ENCODE measurements at places on chromosomes 11 and 22.
A peak's percentile ranks its signal among the peaks of the same experiment; 100 is the strongest.

GRCh38 chr11:12224537-12224893, 114.1 kb downstream of the MICAL2 start:
- peak; percentile 69 for DNase-seq

GRCh38 chr11:82927264-82927880, 25.8 kb downstream of the DDIAS start:
- DNase-seq: no peak

DNA sequence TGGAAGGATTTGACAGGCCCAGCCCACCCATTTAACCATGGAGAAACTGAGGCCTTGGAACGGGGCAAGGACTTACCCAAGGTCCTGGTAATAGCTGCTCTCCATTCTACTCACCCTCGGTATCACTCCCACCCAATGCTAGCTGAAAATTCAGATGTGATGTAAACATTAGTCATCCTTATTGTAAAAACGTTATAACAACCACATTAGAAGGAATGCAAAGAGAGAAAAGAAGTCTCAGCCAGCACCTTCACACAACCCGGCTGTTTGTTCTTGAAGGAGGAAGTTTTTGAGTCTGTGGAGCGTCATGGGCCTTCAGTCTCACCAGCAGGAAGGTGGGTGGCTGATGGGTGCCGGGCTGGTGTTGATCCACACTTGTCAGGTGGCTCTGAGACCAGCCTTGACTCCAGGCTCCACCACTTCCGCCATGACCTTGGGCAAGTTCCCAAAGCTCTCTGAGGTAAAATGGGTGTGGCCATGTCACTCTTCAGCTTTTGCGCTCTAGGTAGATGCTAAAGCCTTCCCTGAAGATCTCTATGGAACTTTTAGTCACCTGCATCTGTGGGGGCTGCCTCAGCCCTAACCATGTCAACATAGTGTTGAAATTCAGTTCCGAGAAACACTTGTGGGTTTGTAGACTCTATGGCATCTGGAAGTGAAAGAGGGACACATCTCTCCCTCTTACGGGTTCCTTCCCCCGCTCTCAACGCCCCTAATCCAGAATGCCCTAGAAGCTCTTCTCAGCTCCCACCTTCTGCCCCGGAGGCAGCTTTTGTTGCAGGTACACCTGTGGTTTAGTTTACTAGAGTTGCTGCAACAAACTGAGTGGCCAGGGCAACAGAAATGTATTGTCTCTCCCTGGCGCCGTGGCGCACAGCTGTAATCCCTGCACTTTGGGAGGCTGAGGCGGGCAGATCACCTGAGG, 14.8 kb downstream of the CD6 start:
- DNase-seq: no peak

DNA sequence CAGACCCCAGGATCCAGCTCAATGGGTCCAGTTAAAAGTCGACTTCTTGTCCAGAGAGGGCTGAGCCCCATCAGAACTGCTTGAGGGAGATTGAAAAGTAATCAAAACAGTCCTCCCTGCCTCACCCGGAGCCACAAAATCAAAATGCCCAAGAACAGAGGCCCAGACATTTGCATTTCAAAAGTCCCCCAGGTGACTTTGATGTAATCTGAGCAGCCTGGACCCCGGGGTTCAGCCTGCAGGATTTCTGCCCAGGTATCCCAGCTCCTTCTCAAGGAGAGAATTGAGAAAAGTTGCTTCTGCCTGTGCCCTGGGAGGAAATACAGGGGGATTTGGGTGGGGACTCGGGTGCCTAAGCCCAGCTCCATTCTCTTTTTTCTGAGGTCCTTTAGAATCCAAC, 1385.0 kb downstream of the TBC1D22A start:
- DNase-seq: no peak

- no peak for DNase-seq
These were observed 348.0 kb downstream of the TENM4 start for GRCh38 chr11:79092791-79093353.

DNA sequence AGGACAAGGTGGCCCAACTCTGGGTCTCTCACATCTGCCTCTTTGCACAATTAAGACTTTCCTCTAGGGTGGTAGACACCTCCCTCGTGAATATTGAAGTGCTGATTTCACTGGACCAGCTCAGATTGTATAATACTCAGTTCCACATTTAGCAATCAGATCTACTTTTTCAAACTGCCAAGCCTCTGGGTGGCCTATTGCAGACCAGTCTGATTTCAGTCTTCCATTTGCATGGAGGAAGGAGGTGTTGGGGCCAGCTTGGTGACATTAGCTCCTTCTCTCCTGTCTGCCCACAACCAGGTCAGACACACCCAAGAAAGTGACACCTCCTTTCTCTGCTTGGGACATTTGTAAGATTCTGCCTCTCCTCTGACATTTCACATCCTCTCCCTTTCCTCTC, 78.2 kb downstream of the PPFIBP2 start:
- DNase-seq: no peak

GRCh38 chr11:762421-763072, 14.7 kb downstream of the GATD1 start:
- DNase-seq: peak; percentile 44

DNA sequence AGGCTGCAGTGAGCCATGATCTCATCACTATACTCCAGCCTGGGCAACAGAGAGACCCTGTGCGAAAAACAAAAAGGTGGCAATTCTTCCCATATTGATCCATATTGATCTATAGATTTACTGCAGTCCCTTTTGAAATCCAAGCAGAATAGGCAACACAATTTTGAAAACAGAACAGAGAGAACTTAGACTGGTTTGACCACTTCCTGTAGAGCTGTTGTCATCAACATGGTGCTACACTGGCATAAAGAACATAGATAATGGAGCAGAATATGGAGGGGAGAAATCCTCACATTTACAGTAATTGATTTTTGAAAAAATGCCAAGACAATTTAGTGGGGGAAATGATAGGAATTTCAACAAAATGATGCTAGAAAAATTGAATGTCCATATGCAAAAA, 34.1 kb downstream of the GRK3 start:
- DNase-seq: no peak

DNA sequence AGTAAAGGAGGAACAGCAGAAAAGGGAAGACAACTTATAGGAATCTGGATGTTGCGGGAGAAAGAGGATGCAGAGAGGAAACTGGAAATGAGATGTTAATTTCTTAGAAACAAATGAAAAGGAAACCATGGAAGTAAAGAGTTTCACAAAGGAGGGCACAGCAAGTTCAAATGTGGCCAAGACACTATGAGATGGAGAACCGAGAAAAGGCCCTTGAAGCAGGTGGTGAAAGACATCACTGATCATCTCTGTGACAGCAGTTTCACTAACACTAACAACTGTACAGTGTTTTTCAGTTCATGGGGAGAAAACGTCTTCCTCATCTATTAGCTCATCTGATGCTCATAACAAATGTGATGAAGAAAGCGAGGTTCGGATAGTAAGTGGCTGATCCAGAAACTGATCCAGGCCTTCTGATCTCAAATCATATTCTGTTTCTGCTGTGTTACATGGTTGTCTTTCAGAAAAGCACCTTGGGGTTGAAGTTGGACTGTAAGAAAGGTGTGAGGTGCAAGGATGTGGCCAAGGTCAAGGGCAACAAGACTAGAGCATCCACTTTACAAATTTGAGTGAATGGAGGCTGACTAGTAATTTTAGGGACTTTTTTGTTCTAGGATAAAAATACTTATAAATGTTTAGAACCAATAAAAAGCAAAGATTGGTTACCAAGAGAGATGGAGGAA, 492.1 kb upstream of the CADM1 start:
- no peak for DNase-seq

- DNase-seq: no peak
These were observed 10.6 kb downstream of the SPTBN2 start for GRCh38 chr11:66718320-66718971.

DNA sequence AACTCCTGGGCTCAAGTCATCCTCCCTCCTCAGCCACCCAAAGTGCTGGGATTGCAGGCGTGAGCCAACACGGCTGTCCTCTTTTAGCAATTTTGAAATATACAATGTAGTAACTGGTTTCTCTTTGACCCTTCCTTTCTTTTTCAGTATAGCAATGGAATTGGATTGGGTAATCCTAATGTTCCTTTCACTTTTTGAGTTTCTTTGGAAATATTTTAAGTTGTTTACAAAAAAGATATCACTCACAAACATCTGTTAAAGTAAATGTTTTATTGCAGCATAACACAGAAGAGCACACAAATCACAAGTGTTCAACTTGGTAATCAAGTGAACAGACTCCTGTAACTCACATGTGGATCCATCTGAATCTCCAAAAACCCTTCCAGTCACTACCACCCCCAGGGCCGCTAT, 44.6 kb upstream of the EP300 start:
- DNase-seq: no peak

DNA sequence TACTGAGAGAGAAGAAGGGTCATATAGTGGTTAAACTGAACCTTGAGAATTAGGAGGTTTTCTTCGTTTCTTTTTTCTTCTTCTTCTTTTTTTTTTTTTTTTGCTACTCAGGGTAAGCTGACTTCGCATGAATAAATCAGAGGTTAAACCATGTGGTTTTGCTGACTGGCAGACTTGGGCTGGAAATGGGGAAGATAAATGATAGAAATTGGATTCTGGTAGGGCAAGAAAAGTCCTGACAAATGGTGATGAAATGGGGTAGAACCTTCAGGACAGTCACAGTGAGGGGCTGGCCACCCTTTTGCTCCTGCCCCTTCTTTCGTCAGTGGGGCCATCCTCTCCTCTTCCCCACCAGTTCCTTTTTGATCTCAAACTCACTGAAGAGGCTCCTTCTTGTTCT, 1.6 kb upstream of the SWAP70 start:
- DNase-seq: no peak

- DNase-seq: no peak
These were observed 21.8 kb downstream of the OR5AN1 start for GRCh38 chr11:59380263-59381059.

- DNase-seq: no peak
These were observed 4.4 kb downstream of the ABCG4 start for GRCh38 chr11:119153049-119153818.

GRCh38 chr22:26777156-26777801, 119.9 kb downstream of the MIAT start:
- DNase-seq: no peak

DNA sequence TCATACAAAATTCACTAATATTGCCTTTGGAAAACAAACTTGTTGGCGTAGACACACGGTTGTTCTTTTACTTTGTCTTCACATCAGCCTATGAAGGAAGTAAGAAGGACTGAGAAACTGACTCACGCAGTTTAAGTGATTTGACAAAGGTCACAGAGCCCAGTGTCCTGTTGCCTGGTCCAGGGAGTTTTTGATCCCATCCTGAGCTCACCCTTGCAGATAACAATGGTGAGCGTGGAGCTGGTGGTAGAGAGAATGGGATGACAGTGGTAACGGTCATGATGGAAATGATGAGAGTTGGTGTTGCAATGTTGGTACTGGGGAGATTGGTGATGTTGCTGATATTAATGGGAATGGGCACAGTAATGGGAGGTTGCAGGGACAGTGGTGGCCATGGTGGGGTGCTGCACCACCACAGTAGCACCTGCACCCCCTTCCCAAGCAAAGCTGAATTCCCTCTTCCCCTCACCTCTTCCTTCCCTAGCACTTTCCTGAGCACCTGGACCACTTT, 22.0 kb downstream of the CREB3L1 start:
- no peak for DNase-seq

DNA sequence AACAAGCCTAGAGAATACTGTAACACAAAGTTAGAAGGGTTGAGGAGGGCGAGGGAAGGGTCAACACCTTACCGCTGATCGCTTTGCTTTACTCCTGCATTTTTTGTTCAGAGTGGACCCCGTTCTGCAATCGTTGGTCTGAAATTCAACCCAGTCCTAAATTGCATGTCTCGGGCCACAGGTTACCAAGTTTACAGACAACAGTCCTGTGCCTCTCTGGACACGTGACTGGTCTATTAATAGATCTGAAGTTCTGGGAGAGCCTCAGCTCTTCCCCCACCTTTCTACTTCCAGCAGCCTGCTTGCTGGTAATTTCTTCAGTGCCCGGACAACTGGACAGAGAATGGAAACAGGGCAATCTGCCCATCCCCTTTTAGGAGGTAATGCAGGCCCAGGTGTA, 74.2 kb downstream of the STIM1 start:
- DNase-seq: no peak

- no peak for DNase-seq
These were observed 115.7 kb upstream of the C11orf87 start for GRCh38 chr11:109306322-109306721.

DNA sequence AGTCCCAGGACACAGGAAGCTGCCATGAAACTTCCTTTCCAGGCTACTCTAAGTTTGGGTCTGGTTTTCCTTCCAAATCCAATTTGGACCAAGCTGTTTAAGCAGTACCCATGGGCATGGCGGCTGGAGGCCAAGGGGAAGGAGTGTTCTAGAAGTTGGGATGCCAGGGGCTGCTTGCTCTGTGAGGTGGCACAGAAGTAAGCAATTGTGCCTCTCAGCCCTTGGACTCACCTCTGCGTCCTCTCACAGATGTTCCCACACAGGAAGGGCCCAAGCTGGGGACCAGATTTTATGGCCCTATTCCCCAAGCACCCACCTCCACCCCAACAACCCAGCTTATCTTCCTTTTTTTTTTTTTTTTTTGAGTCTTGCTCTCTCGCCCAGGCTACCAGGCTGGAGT, 3.5 kb upstream of the DGAT2 start:
- no peak for DNase-seq

GRCh38 chr11:59012398-59013265, 73.3 kb downstream of the GLYATL1 start:
- DNase-seq: no peak

GRCh38 chr11:1568441-1568911, 3.6 kb downstream of the DUSP8 start:
- no peak for DNase-seq

- DNase-seq: no peak
These were observed 76.9 kb downstream of the DSCAML1 start for GRCh38 chr11:117720061-117720511.

Data from cerebellar nuclear complex (tissue), 1 donor.